HAP-1 (cell line): ENCODE measurements at places on chromosomes 2 and 18.

DNA sequence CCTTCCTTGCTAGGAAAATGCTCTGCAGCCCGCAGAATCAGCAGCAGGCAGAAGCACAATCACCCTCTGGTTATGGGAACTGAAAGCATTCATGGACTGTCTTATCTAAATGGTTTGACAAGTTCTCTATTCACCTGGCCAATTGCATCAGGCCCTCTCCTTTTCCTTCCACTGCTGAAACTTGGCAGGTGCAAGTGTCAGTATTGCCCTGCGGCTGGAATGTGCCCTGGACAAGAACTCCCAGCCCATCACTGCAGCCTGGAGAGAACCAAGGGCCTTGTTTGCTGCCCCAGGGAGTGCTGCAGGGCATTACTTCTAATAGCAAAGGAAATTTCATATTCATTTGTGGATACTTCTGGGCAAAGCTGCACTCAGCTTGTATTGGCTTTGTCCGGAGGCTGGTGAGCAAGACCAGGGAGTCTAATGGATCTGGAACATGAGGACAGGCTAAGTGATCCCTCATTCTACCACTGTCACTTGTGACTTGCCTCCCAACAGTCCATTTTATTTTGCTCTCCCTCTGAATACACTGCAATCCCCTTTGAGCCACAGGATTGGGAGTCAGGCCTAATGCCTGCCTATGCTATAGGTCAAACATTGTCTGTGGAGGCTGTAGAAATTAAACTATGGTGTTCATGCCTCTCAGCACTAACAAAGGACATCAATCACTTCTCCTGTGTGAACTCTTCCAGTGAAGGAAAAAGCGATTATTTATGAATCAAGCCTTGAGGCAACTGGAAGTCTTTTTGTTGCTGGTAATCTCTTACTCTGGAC is 116.9 kb downstream of the LYPD6B start:
- no peak for DNase-seq

DNA sequence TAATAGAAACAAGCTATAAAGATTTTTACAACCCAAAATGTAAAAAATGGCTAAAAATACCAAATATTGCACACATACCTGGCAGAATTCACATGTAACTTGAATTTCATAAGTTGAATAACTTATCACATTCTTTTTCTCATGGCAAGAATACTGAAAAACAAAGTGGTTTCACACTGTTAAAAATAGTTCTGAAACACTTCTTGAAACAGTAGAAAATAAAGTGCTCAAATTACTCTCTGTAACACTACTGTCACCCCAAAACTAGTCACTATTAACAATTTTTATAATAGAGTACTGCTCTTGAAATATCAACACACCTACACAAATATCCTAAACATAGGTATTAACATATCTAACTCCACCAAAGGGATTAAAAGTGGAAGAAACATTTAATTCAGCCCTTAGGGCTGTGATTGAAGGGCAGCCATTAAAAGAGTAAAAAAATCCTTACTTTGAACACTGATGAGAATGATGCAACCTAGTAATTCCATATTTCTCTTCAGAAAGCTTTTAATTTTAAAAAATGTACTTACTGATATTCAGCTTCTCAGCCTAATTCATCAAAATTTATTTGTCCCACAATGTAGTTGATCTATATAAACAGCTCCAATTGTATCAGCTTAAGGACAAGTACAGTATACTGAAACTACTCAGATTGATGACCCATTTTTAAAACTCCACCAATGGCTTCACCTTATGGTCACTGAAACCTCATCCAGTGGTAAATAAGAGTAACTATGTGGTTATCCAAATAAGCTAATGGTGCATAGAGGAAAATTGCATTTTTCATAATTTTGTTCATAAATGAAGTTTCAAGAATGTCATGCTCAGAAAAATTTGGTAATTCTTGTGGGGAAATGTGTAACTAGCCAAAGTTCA is 31.4 kb downstream of the ATF2 start:
- DNase-seq = no peak

DNA sequence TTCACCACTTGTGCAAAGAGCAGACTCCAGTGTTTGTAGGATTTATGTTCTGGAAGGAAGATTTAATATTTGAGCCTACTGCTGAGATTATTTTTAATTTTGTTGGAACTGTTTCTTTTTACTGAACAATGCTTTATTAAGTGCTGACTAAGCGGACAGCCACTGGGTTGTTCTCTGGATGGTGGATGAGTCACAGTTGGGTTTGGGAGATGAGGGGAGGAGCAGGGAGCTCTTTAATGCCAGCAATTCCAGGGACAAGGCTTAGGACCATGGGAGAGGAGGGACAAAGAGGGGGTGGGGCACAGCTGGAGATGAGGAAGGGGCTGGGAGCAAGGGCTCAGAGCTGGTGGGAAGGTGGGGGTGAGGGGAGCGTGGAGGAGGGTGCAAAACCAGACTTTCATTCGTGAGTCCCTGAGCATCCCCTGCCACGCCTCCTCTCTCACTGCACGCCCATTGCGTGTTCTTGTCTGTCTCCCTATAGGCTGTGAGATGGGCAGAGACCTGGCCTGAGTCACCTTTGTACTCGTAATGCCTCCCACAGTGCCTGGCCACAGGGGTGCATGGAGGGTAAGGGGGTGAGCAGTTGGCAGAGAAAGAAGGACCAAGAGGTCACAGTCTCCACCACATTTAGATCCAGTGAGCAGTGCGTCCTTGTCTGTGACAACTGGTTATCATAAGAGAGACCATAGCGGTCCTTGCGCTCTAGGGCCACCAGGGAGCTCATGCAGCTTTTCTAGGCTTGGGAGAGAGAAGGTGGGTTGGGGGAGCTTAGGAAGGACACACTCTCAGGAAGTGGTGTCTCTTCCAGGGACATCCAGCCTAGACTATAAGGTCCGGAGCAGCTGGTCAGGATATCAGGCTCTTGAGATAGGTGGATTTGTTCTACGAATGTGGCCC is 18.4 kb downstream of the SLC4A3 start:
- DNase-seq = no peak

- DNase-seq = no peak
These were observed 48.9 kb downstream of the PSMD14 start for GRCh38 chr2:161357097-161357496.

DNA sequence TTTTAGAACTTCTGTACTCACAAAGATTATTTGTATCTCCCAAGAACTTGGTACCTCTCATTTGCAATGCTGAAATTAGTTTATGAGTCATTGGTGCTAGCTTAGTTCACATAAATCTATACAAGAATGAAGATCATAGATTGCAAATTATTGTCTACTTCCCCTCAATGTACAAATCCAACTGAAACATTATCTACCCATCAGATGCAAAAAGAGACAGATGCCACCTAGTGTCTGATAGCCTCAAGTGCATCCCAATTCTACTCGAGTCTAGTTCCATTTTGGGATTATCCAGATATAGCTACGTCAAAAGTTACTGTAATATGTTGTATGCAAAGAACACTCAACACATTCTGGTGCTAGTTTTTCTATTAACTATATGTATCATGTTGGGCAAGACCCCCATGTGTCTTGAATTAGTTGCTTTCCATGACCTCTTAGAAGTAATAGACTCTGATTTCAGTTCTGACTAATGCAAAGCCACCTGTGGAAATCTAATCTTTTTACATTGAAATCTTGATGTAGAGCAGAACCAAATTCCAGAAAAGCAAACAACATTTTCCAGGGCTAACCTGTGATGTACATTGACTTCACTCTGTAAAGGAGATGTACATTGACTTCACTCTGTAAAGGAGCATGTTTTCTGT is 210.0 kb downstream of the RBM43 start:
- peak; percentile 60 for DNase-seq

DNA sequence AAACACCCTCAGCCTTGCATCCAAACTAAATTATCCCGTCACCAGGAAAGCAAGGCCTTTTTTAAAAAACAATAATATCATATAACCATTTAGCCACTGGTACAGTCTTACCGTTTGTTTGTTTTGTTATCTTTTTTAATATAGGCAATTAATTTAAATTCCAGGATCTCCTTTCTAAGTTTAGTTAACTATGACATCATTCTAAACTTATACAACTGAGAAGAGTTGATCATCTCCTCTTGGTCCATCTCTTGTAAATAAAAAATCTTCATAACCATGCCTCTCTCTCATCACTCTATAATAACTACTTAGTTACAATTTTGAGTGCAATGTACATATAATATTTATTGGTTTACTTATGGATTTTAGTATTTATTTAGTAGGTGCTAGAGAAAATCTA is 46.2 kb downstream of the RND3 start:
- DNase-seq = no peak

DNA sequence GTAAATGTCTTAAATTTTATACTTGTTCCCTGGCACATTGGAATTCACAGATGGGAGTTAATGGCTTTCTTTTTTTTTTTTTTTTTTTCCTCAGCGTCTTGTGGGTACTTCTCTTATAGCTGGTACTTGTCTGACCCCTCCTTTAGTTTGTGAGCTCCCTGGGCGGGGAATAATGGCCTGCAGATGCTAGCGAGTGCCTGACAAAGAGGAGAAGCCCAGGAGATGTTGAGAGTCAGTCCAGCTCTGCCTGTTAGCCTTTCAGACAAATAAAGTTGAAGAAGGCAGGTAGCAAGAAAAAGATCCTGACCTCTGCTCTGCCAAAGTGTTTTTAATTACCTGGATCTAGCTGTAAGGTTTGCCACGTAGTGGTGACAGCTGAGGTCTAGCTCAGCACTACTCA is 6.6 kb downstream of the BCL2L11 start:
- DNase-seq = no peak

DNA sequence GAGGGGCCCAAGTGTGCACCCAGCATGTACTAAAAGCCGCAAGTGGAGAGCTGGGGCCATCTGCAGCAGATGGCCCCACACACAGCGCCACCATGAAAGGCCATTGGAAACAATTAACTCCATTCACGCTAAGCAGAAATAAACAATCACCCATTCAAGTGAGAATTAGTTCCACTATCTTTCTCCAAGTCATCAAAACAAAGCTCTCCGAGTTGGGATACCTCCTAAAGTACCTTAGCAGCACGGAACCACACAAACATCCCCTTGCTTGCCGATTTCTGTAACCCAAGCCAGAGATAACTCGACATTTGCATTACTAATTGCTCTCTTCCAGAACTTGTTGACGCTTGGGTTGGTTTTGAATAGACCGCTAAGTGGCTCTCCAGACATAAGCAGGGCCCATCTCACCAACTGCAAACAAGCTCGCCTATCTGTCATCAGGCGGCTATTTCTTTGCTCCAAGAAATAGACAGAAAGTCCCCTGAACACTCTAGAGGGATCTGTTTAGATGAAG is 840.6 kb upstream of the SALL3 start:
- DNase-seq = no peak

DNA sequence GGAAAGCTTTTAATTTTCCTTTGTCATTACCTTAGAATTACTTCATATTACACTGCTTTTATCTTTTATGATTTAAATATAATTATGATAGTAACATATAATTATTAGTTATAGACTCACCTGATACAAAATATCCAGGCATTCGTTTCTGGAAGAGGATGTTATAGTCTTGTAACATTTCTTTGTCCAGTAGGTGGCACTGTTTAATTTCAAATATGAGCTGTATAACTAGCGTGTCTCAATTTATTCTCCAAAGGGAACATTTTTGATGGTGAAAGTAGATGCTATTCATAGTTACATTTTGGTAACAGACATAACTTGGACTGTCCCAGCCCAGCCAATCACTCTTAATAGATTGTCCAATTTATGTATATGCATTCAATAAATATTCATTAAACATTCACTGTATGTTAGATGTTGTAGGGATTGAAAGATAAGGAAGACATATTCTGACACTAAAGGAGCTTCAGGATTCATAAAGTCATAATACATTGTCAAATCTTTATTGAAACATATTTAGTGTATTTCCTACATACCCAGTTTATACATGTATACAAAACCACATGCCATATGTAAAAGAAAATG is 19.2 kb downstream of the DAW1 start:
- DNase-seq = peak; percentile 47

DNA sequence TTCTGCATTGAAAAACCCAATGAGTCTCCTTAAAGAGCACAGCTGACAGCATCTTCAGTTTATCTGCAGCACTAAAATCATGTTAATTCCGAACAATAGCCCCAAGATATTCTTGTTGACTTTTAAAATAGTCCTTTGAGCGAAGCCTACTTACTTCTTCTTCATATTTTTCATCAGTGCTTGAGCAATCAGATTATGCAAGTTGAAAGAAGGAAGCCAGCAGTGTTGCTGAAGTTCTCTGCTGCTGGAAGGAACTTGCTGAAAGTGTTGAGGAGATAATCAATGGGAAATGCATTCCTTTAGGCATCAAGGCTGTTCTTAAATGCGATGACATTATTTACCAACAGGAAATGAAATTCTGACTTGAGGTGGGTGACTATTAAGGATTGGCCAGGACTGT is 105.9 kb upstream of the SNTG2 start:
- no peak for DNase-seq

DNA sequence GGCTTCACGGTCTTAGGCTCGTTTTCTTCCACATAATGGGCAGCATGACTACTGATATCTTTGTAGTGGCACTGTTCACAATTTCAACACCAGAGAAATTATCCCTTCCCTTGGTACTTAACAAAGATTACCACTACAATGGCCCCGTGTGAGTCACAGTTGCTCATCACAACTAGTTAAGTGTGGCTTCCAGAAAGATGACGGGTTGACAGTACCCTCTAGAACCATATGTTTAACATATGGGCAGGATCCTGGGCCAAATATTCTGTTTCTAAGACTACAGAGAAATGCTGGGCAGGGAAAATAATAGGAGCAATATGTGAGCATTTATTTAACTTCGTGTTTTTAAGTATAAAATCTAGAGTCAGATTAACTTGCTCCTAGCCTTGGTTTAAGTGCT is 780.1 kb upstream of the LINC00305 start:
- no peak for DNase-seq

GRCh38 chr2:12730265-12730664 is 13.5 kb downstream of the TRIB2 start:
- DNase-seq = no peak

- DNase-seq = no peak
These were observed 941 bp downstream of the EHD3 start for GRCh38 chr2:31234683-31235503.

DNA sequence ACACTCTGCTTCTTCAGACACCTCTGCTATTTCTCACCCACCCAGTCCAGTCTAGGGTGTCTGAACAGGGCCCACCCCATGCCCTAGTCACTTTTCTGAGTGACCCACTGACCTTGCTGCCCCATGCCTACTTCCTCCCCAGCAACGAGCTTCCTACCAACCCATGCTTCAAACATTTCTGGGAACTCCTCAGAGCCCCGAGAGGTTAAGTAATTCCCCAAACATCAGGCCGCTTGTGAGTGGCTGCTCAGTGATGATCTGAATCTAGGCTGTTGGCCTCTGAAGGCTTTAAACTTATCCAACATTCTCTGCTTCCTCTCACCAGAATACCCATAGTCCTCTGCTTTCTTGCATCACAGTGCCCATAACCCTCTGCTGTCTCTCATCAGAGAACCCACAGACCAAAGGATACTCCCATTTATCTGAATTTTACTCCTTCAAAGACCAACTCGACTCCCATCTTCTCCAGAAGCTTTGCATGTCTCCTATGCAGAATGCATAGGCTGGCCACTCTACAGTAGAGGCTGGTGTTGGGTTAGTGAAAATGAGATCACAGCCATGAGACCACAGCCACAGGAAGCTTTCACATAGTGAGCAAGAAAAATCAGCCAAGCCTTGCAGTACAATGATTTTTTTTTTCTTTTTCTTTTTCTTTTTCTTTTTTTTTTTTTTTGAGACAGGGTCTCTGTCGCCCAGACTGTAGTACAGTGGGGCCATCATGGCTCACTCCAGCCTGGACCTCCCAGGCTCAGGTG is 309.5 kb upstream of the LYPD1 start:
- no peak for DNase-seq

GRCh38 chr2:218130822-218131221 is 5.0 kb downstream of the CXCR2 start:
- no peak for DNase-seq
